ENCODE measurements at places on chromosomes 5 and 9. TPM values are rescaled to one million over a fixed set of nuclear protein-coding genes. Genes with fewer than 3 reads are reported as not detected.

- no peak overlapping the region for H3K27ac ChIP-seq
- no peak overlapping the region for H3K4me3 ChIP-seq
- no peaks in the 10 kb centered on the region for H3K27me3 ChIP-seq
- H3K36me3 ChIP-seq, result no peaks in the 10 kb centered on the region
- DNase-seq, result no peak
These were observed 320.4 kb upstream of the EFNA5 start for GRCh38 chr5:107990881-107991810.

GRCh38 chr5:17412760-17413671 is 85.0 kb upstream of the TAF11L2 start:
- H3K27ac ChIP-seq, result peak overlapping the region; percentile 52
- H3K4me1 ChIP-seq, result no peaks in the 10 kb centered on the region
- no peak for DNase-seq
- H3K4me3 ChIP-seq, result no peak overlapping the region

GRCh38 chr5:53438486-53439472 is 41.6 kb upstream of the FST start:
- H3K27ac ChIP-seq, result no peak overlapping the region
- H3K27me3 ChIP-seq, result no peaks in the 10 kb centered on the region
- H3K4me3 ChIP-seq, result no peak overlapping the region
- H3K4me1 ChIP-seq, result no peaks in the 10 kb centered on the region

Gene IRX2
- 32.4 TPM for total RNA-seq

Gene IL31RA
- 0.16 TPM for total RNA-seq

GRCh38 chr5:56352808-56353590 is 119.9 kb upstream of the ANKRD55 start:
- no peak overlapping the region for H3K4me3 ChIP-seq
- no peaks in the 10 kb centered on the region for H3K27me3 ChIP-seq
- H3K27ac ChIP-seq, result no peak overlapping the region

DNA sequence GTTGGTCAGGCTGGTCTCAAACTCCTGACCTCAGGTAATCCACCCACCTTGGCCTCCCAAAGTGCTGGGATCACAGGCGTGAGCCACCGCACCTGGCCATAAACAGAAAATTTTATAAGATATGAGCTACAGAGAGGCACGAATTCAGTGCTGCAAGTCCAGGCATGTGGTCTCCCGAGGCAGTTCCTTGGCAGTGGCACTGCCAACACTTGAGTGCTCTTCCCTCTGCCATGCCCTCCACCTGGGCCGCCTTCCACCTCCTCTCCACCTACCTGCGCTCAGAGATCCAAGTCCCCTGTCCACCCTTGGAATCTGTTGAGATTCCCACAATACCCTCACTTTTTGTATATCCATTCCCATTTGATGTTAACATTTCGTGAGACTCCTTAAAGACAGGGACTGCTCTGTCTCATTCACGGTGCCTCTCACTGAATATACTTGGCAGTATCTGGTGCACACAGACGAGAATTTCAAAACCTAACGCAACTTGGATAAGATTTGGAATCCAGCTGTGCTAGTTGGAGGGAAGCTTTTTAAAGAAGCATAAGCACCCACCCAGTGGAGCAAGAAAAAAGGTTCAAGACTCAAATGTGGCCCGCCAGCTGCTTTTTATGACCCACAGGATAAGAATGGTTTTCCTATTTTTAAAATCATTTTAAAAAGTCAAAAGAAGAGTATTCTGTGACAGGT is 68.3 kb downstream of the DCP2 start:
- DNase-seq, result no peak
- no peak overlapping the region for H3K4me3 ChIP-seq
- H3K4me1 ChIP-seq, result no peaks in the 10 kb centered on the region

DNA sequence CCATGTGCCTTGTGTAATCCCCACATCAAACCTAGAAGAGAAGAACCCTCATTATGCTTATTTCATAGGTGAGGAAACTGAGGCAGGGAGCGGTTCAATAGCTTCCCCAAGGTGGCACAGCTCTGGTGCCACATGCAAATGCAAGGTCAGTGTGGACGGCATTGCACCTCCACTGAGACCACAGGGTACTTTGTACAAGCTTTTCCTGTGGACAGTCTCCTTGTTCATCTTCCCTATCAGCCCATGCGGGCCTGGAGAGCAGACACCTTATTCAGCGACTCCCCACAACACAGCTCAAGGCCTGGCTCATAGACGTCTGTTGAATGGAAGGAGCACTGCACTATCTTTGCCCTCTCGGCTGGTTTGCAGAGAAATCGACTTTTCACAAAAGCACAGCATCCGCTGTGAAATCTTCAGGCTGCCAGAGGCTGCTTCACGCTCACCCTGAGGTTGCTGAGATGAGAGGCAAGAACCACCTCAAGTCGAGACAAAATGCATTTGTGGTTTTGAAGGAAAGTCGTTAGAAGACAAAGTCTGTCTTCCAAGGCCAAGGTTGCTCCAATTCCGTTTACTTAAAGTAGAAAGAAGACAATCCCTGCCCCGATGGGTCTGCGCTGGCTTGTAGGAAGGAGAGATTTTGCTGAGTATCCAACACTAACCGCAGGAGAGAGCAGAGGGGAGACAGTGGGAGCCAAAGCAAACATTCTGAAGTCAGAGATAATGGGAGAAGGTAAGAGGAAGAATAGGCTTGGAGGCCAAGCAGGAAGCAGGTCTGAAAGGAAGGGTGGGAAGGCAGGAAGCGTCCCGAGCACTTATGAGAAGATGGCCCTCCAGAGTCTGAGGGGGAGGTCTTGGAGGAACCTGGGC is 34.2 kb upstream of the STRBP start:
- no peaks in the 10 kb centered on the region for H3K36me3 ChIP-seq
- H3K4me3 ChIP-seq, result no peak overlapping the region
- H3K4me1 ChIP-seq, result no peaks in the 10 kb centered on the region
- DNase-seq, result no peak

DNA sequence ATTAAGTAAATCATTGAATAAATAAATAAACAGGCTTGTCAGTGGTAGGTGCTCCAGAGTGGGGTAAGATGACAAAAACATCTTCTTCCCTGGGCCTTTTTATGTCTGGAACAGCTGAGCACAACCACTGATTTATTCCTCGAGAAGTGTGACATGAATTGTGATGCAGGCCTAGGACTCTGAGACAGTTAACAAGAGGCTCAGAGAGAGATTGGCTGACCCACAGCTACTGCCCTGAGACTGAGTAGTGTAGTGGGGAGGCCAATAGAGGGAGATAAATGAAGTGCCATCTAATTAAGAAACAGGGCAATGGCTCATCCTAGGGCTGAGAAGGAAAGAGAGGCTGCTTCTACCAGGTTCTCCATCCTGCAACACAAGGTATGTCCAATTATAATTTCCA is 369.3 kb upstream of the TRPC7 start:
- H3K27me3 ChIP-seq, result no peaks in the 10 kb centered on the region
- H3K27ac ChIP-seq, result no peak overlapping the region

Gene SPRY4
- total RNA-seq, result 28.9 TPM

Gene PLCXD3
- total RNA-seq, result 2.4 TPM

- peak overlapping the region; percentile 58 for H3K4me3 ChIP-seq
- H3K4me1 ChIP-seq, result peaks cover 27% of the 10 kb centered on the region
- H3K36me3 ChIP-seq, result no peaks in the 10 kb centered on the region
- no peak for DNase-seq
- H3K27ac ChIP-seq, result no peak overlapping the region
These were observed 315 bp upstream of the GPR150 start for GRCh38 chr5:95619514-95620029.

DNA sequence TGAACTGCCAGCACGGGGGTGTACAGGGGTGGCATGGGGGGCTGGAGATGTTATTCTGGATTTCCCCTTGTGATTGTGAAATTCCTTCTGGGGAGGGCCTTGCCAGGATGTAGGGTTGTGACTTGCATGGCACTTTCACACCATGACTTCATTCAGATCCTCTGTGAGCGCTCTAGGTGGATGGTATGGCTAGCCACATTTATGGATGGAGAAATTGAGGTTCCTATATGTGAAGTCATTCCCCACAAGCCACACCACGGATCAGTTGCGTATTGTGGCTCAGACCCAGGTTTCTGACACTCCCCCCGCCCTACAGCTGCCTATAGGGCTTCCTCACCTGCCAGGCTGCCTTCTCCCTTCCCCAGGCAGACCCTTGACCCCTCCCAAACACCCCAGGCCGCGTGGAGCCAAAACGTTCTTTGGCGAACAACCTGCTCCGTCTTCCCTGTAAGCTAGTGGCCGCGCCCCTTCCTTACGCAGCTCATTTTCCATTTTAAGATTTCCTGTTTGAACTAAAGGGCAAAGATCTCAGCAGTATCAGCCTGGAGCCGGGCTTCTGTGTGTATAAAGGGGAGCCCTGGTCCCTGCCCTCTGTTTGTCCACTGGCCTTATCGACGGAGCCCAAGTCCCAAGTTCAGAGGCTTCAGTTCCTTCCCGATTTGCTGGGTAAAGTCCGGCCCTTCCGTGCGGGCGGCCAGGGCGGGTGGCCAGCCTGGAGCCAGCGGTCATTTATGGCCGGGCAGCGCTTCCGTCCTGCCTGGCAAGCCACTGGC is 97.8 kb upstream of the KLF4 start:
- peak; percentile 49 for DNase-seq
- H3K4me3 ChIP-seq, result peak overlapping the region; percentile 18
- peak overlapping the region; percentile 79 for H3K27ac ChIP-seq
- no peaks in the 10 kb centered on the region for H3K36me3 ChIP-seq

Gene C9orf50
- not detected for total RNA-seq

Gene HAPLN1
- total RNA-seq, result 0.73 TPM

DNA sequence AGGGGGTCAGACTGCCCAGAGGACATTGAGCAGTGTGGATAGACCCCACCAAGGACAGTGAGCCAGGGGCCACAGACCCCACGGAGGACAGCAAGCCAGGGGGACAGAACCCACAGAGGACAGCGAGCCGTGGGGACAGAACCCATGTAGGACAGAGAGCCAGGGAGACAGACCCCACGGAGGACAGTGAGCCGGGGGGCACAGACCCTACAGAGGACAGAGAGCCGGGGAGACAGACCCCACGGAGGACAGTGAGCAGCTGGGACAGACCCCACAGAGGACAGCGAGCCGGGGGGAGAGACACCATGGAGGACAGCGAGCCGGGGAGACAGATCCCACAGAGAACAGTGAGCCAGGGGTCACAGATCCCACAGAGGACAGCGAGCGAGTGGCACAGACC is 3.4 kb upstream of the ZDHHC11 start:
- no peaks in the 10 kb centered on the region for H3K36me3 ChIP-seq
- H3K27me3 ChIP-seq, result peaks cover 6% of the 10 kb centered on the region
- H3K27ac ChIP-seq, result no peak overlapping the region
- H3K4me3 ChIP-seq, result no peak overlapping the region

GRCh38 chr9:71131145-71131544 is 9.7 kb upstream of the TRPM3 start:
- H3K4me1 ChIP-seq, result no peaks in the 10 kb centered on the region
- no peak overlapping the region for H3K27ac ChIP-seq
- no peaks in the 10 kb centered on the region for H3K36me3 ChIP-seq

- H3K4me3 ChIP-seq, result no peak overlapping the region
- H3K27ac ChIP-seq, result no peak overlapping the region
- DNase-seq, result no peak
- peaks cover 18% of the 10 kb centered on the region for H3K4me1 ChIP-seq
These were observed 58.4 kb downstream of the ARL15 start for GRCh38 chr5:54251981-54252380.

GRCh38 chr5:116766470-116766947 is 191.9 kb upstream of the SEMA6A start:
- H3K36me3 ChIP-seq, result no peaks in the 10 kb centered on the region
- no peak for DNase-seq
- no peak overlapping the region for H3K27ac ChIP-seq
- no peaks in the 10 kb centered on the region for H3K27me3 ChIP-seq

DNA sequence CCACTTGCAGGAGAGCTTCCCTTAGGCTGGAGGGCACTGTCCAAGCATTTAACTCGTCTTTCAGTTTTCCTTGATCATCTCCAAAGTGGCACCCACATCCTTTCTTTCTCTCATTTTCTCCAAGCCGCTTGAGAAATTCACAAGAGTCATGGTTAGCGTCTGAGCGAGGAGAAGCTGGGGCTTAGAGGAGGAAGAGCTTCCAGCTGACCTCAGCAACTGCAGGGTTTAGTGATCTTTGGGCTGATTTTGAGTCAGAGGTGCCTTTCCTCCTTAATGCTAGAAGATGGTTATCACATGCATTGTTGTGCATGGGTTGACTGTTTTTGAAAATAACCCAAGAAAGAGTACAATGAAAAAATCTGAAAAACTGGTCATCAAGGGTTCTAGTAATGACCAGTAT is 134.7 kb downstream of the GADD45G start:
- DNase-seq, result no peak
- H3K4me1 ChIP-seq, result peaks cover 10% of the 10 kb centered on the region
- H3K36me3 ChIP-seq, result no peaks in the 10 kb centered on the region

- H3K4me3 ChIP-seq, result no peak overlapping the region
- H3K27me3 ChIP-seq, result peaks cover 27% of the 10 kb centered on the region
- H3K4me1 ChIP-seq, result peaks cover 4% of the 10 kb centered on the region
- peak; percentile 57 for DNase-seq
- no peak overlapping the region for H3K27ac ChIP-seq
These were observed 82.8 kb downstream of the SLC1A3 start for GRCh38 chr5:36689225-36689624.

Gene PROP1
- total RNA-seq, result not detected

DNA sequence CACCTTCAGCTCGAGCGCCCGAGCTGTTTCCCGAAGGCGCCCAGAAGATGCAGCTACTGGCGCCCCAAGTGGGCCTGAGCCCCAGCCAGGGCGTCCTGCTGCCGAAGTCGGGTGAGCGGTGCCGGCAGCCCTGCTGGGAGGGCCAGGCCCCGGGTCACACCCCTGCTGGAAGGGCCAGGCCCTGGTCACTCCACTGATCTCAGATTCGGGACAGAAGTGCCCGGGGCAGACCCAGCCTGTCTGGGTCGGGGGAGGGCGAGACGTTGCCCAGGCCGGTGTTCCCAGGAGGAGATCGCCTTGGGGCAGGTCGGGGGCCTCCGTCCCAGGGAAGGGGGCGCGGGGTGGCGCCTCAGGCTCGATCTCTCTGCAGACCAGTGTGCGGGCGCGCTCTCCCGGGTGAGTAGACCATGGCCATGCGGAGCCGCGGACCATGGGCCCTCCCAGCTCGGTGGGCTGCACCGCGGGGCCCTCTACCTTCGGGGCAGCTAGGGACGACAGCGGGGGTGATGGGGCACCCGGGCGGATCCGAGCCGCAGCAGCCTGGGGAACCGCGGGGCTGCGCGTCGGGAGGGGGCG is 2.3 kb downstream of the LCNL1 start:
- H3K4me1 ChIP-seq, result no peaks in the 10 kb centered on the region
- no peaks in the 10 kb centered on the region for H3K36me3 ChIP-seq
- no peak overlapping the region for H3K4me3 ChIP-seq
- H3K27me3 ChIP-seq, result peaks cover 49% of the 10 kb centered on the region

Gene CFAP157
- 0.35 TPM for total RNA-seq

Gene GHR
- total RNA-seq, result 6.3 TPM

Gene MRPS27
- 46.2 TPM for total RNA-seq

Gene TSLP
- 0.70 TPM for total RNA-seq

- no peak overlapping the region for H3K4me3 ChIP-seq
- no peaks in the 10 kb centered on the region for H3K4me1 ChIP-seq
- no peak for DNase-seq
- no peak overlapping the region for H3K27ac ChIP-seq
- H3K27me3 ChIP-seq, result no peaks in the 10 kb centered on the region
- H3K36me3 ChIP-seq, result no peaks in the 10 kb centered on the region
These were observed 80.0 kb downstream of the SUSD1 start for GRCh38 chr9:112094948-112095681.

- H3K36me3 ChIP-seq, result no peaks in the 10 kb centered on the region
- no peak for DNase-seq
- peak overlapping the region; percentile 83 for H3K27ac ChIP-seq
- no peaks in the 10 kb centered on the region for H3K27me3 ChIP-seq
These were observed 67.0 kb downstream of the ARHGAP26 start for GRCh38 chr5:142837081-142837725.

Gene CTNNAL1
- total RNA-seq, result 47.7 TPM

GRCh38 chr5:58019614-58020013 is 440.3 kb downstream of the PLK2 start:
- H3K36me3 ChIP-seq, result no peaks in the 10 kb centered on the region
- DNase-seq, result peak; percentile 33
- peaks cover 7% of the 10 kb centered on the region for H3K4me1 ChIP-seq
- no peaks in the 10 kb centered on the region for H3K27me3 ChIP-seq
- no peak overlapping the region for H3K4me3 ChIP-seq

All from left lung (tissue), 14 donors.